ENCODE measurements at places on chromosomes 11 and 22.

- DNase-seq = no peak
Measured at GRCh38 chr11:8365216-8365941, 101.7 kb upstream of the LMO1 start.

DNA sequence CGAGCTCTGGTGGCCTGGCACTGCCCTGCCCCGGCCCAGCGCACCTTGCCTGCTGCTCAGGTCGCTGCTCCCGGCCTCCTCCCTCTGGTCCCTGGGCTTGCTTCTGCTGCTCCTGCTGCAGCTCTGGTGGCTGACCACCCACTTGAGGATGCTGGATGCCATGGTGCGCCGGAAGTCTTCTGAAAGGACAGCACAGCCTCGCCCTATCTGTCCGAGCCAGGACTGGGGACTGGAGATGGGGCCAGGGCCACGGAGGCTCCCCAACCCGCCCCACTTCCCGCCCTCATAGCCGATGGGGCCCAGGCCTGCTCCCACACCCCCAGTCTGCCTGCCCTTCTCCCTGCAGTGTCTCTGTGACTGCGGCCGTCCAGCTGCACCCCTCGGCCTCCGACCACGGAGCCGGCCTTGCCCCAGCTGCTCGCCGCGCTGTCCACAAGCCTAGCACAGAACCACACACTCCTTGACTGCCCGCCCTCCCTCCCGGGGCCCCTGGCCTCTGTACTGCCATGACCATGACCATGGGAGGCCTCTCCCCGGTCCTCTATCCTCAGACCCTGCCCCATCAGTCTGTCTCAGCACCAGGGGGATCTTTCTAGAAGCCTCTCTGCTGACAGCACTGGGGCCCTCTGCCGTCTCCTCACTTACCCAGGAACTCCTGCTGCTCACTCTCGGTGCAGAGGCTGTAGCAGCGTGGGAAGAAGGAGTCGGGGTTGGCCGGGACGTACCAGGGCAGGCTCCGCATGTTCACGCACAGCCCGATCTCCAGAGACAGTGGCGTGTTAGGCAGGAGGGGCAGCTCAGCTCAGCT is 12.7 kb downstream of the TTLL8 start:
- no peak for DNase-seq

- no peak for DNase-seq
Measured at GRCh38 chr11:66546966-66547661, 411 bp downstream of the ACTN3 start.

- DNase-seq = peak; percentile 49
Measured at GRCh38 chr11:47225552-47226400, 11.0 kb downstream of the DDB2 start.

DNA sequence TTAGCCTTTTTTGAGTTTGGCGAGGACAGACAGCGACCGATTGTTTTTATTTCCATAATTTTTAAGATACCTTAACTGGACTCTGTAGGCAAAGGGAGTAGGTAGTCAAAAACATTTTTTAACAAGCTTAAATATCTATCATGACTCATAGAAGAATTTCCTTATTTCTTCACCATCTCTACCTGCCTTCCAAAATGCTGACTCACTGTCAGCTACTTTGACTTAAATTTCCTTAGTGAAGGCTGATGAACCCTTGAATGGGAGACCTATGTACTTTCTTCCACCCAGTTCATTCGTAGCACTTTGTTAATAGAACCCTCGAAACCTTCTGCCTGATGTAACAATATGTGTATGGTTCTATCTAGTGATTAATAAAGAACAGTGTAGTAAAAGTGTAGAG is 1.1 kb upstream of the MTMR2 start:
- DNase-seq = no peak

DNA sequence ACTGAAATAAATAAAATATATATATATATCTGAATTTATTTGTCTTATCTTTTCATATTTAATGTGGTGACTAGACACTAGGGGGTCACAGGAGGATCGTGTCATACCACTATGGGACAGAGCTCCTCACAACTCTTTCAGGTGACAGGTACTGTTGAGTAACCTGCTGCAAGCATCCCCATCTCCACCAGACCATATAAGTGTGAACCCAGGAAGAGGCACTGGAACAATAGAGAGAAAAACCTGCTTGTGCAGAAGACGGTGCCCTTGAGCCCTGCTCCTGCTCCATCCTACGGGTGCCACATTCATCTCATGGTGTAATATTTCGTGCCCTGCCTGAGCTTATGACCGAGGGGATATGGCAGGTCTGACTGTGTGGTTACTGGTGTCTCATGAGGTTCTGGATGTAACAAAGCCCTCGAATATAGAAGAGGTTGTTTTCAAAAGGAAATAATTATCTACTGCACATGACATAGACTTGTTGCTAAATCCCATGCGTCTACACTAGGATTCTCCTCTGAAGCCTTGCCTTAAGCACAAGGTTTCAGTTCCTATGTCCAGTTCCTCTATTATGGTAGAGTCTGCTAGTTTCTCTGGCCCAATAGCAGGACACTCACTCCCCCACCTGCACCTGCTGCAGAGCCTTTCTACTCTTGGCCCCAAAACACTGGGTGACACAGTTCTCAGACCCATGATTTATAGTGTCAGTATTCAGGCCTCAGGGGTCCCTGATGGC is 70.4 kb downstream of the GGTLC2 start:
- no peak for DNase-seq

DNA sequence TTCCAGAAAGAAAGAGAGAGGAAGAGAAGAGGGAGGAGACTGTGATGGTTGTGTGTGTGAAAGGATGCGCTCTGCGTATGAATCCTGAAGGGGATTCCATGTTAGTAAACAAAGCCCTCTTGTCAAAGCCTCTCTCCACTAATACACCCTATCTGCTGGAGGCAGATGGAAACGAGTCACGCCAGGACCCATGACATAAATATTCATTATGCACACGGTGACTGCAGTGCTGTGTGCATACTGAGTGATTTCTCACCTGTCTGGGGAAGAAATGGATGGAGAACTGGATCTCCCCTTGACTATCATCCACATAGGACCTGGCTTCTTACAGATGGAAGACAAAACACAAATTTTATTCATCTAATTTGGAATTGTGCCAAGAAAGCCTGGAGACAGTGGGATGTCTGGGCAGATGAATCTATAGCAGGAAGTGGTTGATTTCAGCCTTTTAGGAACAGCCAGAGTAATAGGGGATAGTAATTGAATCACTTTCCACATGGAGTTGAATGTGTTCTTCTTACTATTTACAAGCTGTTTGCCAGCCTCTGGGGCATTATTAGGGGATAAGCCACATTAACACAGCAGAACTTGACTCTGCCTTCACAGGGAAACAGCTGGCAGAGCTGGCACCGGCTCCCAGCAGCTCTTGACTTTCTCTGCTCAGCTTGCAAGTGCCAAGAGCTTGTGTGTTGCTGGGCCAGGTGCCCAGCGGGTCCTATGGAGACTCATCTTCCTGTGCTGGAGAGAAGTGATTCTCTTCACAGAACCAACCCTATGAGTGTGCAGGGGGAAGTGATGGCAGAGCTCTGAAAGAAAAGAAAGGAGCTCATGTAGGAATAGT is 9.0 kb downstream of the MTNR1B start:
- DNase-seq = no peak

DNA sequence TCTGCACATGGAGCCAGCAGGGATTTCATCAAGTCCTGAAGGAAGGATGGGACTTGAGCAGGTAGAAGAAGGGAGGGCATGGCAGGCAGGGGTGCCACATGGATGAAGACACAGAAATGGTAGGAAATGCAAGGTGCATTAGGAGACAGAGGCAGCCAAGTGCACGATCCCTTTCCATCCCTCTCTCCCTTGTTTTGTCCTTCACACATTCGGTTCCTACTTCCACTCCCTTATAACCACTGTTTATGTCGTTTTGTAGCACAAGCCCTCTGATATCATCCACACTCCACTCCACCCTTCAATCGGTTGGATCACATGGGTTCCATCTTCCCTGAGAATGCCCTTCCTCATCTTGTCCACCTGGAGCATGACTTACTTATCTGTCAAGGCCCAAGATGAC is 35.2 kb downstream of the IFT27 start:
- DNase-seq = no peak

GRCh38 chr11:111186308-111186915 is 59.1 kb upstream of the POU2AF2 start:
- no peak for DNase-seq

DNA sequence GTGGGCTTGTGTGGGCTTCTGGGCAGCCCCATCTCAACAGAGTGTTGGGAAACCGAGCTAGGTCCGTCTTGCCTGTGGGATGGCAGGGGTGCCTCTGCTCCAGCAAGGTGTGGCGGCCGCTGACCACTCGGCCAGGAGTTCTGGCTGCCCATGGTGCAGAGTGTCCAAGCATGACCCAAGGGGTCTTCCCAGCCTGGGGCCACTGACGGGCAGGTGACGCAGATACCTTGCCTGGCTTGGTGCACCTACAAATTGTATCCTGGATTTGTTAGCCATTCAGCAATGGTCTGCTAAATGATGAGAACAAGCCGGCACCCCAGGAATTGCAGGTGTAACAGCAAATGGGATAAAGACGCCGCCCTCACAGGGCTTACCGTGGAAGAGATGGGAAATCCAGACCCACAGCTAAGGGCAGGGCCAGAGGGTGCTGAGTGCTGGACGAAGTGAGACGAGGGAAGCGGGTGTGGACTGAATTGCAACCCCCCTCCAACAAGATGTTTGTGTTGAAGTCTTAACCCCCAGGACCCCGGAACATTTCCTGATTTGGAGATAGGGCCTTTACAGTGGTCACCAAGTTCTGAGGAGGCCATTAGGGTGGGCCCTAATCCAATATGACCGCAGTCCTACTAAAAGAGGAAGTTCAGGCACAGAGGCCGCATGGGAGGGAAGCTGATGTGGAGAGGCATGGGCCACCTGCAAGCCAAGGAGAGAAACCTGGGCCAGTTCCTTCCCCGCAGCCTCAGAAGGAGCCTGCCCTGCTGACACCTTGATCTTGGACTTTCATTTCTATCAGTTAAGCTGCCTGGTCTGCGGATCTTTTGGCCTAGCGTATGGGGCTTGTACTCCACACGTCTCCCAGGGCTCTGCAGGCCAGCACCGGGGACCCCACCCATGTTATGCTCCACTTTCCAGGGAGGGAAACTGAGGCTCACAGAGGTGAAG is 45.2 kb upstream of the LINC01488 start:
- no peak for DNase-seq

- DNase-seq = no peak
Measured at GRCh38 chr22:19361501-19362103, 69.9 kb downstream of the HIRA start.

DNA sequence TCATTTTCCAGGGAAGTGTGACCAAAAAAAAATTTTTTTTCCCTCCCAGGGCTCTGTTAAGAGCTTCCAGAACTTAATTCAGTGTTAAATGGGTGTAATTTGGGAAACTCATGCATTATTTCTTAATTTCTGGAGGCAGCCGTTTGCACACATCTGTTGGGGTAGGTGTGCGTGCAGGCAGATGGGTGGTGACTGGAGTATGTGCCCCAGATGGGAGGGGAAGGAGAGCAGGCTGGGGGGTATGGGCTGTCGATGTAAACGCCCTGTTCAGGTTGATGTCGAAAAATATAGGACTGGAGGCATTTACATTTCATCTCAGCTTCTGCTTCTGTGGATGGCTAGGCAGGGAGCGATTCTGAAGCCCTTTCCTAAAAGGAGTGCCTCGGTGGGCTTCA is 13.7 kb upstream of the SHISAL1 start:
- DNase-seq = no peak

DNA sequence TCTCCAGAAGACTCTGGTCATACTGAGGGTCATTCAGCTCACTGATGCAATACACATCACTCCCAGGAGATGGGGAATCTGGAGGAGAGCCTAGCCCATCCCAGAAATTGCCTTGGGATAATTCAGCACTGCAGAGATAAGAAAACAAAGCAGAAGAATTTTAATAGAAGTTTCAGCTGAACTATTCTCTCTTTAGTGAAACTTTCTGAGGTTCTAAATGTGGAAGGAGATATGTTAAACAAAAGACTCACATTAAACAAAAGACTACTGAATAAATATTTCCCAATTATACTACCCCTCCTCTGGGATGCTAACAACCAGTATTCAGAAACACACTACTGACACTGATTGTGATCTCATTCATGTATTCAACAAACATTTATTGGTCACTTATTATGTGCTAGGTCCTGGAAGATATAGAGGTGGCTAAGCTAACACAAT is 47.8 kb downstream of the C2CD3 start:
- DNase-seq = no peak

GRCh38 chr11:6474413-6474792 is 662 bp upstream of the TRIM3 start:
- DNase-seq = no peak

GRCh38 chr11:69640995-69641581 is at the start of gene CCND1:
Gene CCND1 (plus strand): TSS chr11:69641156. CDS start chr11:69641314, 158 bp downstream.
- peak; percentile 58 for DNase-seq

DNA sequence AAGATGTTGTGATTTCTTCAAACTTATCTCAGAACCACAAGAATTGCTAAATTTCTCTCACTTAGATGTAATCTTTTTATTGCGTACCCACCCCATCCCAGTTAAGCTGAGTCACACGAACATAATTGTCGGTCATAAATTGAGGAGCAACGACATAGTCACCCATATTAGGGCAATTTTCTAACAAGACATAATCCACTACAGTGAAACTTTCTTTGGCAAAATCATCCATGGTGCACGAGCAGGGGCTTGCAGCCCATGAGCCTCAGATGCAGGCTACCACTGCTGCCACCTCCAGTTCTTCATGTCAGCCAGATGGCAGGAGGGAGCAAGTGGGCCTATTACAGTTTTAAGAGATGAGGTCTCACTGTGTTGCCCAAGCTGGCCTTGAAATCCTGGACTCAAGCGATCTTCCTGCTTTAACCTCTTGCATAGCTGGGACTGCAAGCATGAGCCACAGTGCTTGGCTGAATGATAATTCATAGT is 70.3 kb upstream of the GRK2 start:
- DNase-seq = no peak

DNA sequence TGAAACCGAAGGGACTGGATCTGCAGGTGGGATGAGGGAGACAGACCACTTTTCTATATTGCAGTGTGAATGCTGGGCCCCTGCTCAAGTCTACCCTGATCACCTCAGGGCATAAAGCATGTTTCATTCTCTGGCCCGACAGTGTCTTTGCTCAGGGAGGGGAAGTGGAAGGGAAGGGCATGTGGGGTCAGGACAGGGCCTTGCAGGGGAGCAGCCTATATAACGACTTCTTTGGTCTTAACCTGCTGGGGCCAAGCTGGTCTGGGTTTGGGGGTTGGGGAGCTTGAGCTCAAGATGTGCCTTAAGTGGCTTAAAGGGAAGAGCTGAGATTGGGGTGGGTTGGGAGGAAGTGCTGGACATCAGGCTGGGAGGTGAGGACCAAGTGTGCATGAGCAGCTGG is 86.4 kb downstream of the GDPD4 start:
- no peak for DNase-seq

GRCh38 chr11:65496304-65497140 is 2.3 kb upstream of the MALAT1 start:
- DNase-seq = no peak

Measured in stimulated activated CD4-positive, alpha-beta T cell treated with anti-CD3 and anti-CD28 coated beads, Interleukin-15, amount 100 ng/mL, for 24 hours (primary cell).